ENCODE measurements at places on chromosomes 4 and X.

DNA sequence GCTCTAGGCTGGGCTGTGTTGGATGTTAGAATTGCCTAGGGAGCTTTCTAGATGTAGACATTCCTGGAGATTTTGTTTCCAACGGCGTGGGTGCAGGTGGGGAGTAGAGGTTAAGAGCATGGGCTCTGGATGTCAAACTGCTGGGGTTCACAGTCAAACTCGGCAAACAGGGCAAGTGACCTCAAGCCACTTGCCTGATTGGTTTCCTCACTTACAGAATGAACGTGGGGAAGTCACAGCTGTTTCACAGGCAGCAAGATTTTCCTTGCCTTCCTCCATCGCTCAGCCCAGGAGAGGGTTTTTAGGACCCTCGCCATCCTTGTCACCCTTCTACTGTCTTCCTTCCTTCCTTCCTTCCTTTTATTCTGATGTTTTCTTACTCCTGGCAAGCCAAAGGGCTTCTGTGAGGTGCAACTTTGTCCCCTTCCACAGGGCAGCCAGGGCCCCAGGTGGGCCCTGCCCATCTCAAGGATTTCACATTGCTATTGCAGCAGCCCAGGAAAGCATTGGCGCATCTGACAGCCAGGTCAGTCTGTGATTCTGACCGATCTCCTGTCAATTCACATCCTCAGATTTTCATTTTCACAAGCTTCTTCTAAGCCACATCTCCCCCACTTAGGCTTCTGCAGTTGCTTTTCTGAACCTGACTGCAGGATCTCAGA, 7.0 kb downstream of the RTL5 start:
- no peak for DNase-seq

- no peak for DNase-seq
Observed at GRCh38 chr4:165761963-165762362, 111.1 kb upstream of the TLL1 start.

DNA sequence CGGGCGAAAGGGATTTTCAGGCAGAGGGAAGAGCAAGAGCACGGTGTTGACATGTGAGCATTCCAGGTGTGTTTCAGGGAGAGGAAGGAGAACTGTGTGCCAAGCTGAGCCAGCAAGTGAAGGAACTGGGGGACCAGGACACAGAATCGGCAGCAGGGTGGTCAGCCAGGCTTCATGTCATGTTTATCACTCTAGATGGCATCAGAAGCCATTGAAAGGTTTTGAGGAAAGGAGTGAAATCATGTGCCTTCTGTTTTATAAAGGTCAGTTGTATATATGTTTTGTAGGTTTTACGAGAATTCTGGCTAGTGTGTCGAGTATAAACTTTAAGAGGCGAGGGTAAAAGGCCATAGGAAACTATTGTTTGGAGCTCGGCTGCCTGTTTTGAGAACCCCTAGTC, 682.3 kb downstream of the TRIML1 start:
- no peak for DNase-seq

DNA sequence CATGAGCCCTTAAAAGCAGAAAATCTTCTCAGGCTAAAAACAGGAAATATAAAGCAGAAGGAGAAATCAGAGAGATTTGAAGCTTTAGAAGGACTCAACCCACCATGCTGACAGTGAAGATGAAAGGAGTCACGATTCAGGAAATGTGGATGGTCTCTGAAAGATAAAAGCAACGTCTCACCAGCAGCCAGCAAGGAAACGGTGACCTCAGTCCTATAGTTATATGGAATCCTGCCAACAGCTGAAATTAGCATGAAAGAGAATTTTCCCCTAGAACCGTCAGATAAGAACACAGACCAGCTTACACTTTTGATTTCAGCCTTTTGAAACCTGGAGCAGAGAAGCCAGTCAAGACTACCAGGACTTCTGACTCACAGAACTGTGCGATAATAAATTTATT, 715.7 kb upstream of the HTR2C start:
- no peak for DNase-seq

DNA sequence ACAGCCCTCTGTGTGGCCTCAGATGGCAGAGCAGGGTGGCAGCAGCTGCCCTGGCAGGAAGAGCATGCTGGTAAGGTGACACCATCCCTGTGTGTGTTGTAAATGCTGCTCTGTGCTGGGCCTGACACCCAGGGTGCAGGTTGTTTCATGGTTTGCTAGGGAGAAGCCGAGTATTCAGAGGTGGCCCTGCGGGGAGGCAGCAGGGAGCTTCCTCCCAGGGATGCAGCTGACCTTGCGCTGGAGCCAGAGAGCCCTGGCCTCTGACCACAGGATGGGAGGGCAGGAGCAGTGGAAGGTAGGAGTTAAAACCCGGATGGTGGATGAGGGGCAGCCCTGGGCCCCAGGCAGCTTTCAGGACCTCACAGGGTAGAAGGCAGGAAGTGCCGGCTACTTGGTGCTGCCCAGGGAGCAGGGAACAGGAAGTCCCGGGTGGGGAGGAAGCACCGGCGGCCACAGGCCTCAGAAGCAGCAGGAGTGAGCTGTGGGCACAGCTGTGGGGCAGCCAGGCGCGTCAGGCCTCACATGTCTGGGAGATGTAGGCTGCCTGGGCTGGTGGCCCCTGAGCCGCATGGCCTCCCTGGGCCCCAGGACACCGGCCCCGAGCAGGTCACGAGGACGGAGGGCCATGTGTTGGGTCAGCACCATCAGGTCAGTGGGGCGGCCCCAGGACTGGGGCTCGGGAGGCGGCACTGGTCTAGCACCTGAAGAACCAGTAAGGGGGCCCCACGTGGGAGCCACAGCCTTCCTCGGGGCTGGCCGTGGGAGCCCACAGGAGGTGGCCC, 19.1 kb downstream of the SH3BP2 start:
- no peak for DNase-seq

DNA sequence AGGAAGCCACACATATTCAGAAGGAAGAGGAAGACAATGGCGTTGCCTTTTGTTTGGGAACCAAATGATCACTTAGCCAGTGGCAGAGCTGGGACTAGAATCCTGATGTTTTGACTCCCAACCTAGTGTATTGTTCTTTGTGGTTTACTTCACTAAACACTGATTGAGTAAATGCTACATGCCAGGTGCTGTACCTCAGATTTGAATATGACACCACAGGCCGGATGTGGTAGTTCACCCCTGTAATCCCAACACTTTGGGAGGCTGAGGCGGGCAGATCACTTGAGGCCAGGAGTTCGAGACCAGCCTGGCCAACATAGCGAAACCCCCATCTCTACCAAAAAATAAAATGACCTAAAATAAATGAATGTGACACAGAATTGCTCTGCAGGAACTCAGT, 8.4 kb downstream of the NDUFA1 start:
- no peak for DNase-seq

DNA sequence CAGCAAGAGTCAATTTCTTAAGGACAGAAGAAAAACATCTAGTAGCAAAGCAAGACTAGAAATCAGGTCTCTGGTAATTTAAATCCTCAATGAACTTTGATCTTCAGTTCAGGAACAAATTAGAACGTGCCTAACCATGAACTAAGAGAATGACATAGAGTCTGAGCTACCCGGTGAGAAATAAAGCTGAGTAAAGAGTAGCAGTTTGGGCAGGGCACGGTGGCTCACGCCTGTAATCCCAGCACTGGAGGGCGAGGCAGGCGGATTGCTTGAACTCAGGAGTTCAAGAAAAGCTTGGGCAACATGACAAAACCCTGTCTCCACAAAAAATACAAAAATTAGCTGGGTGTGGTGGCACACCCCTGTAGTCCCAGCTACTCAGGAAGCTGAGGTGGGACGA, 37.7 kb downstream of the ACE2 start:
- DNase-seq: no peak

GRCh38 chr4:1776521-1777161, 16.5 kb upstream of the FGFR3 start:
- DNase-seq: no peak

DNA sequence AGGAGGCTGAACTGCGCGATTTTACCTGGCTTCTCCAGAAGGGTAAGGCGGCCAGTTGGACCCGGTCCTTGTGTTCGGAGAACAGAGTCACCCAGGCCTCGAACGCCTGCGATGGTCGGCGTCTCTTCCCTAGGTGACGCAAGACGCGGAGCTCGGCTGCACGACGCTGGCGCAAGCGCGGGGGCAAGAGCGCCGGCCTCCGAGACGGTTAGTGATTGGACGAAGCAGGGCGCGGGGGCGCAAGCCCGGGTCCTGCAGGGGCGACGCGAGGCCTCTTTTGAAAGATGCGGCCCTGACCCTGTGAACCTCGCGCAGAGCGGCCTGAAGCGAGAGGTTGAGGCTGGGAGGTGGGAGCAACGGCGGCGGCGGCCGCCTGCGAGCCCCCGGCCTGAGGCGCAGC, 428 bp downstream of the ADAD1 start:
- no peak for DNase-seq

DNA sequence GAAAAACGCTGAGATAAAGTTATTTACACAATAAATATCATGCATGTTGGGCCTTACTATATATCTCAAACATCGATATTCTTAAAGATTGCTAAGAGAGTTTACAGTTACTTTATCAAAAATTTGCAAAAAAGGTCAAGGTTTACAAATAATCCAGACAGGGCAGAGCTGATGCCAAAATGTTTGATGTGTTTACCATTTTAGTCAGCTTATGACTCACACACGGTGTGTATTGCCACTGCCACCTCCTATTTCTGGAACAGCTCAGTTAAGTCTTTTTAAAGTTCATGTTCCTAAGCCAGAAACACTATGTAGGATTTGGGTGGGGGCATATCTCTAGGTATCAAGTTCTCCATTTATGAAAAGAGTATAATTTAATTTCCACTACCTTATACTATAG, 580.6 kb downstream of the INPP4B start:
- no peak for DNase-seq

DNA sequence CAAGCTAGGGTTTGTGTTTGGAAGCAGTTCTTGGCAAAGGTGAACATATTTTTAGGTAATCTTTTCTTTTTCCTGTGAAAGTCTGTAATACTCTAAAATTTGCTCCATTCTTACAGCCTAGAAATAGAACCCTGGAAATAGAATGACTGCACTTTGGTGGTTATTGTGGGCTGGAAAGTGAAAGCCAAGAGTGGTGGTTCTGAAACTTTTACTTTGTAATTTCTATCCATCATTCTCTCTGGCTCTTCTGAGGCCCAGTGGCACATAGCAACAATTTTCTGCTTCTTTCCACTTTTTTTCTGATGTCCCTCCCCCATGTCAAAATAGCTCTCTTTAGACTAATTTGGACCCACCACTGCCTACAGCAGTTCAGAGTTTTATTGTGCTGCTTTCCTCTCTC, 300.4 kb upstream of the RPS6KA3 start:
- DNase-seq: no peak

DNA sequence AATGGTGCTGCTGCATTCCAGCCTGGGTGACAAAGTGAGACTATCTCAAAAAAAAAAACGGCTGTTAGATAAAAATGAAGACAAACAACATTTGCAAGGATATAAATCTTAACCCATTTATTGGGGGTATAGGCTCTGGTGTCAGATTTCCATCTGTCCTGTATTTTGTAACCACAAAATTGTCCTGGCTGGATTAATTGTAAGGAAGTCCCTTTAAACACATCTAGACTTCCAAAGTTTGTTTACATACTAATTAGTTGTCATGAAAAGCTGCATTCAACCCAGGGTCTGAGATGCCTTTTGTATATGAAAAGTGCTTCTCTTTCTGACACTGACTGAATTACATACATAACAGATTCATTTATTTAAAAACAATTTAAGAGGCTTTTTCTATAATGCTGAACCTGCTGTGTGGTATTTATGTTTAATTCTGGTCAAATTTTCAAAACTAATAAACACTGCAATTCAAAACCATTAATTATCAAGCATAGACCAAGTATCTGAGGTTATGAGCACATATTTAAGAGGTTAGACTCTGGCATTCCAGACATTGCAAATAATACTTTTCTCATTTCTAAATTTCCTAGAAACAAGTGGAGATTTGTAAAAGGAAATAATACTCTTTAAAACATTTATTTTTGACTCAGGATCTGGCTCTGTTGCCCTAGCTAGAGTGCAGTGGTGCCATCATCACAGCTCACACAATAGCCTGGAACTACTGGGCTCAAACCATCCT, 17.5 kb upstream of the UGDH start:
- peak; percentile 34 for DNase-seq

- DNase-seq: no peak
Observed at GRCh38 chrX:100647095-100647494, 3.1 kb downstream of the SRPX2 start.

DNA sequence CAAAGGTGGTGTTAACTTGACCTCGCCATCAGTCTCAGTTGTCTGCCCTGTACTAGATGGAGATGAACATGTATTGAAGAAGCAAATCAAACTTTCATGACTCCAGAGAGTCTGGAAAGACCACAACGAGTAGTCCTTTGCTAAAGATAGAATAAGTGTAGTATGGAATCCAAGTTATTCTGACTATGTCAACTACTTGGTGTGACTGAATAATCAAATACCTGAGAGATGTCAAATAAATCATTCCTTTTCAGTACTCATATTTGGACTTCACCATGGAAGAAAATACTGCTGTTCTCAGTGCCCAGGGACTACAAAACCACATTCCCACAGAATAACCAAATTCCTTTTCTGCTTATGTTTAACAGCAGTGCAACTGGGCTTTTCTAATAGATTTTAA, 161.2 kb upstream of the SPRY1 start:
- DNase-seq: no peak

DNA sequence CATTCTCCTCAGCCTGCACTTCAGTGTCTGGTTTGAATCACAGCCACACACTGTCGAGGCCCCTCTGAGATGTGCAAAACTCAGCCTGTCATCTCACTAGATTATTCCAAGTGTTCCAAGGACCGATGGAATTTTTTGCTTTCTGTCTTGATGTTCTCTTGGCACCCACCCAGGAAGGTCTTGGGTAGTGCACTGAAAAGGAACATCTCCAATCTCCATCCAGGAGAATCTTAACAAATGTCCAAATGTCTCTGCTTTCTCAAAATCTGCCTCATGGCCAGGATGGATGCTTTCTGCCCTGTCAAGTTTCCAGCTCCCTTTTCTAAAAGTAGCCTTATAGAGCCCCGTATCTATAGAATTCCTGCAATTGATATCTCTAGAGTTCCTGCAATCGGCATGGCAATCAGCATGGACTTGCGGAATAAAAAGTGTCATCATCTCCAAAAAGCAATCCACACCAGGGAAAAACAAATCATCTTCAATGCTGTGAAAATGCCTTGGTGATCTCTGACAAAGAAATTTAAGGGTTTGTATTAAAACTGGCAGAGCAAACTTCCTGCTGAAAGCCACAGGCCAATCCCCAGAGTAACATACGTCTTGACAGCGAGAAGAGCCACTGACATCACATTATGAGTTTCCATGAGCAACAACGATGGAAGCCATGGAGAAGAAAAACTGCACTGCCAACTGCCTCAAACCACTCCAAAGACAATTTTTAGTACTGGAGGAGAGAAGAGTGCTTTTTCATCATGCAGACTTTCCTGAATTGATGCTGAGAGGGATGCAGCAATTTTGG, 215.3 kb upstream of the FAM9B start:
- DNase-seq: no peak

- no peak for DNase-seq
Observed at GRCh38 chr4:56619160-56619559, 61.9 kb downstream of the HOPX start.

DNA sequence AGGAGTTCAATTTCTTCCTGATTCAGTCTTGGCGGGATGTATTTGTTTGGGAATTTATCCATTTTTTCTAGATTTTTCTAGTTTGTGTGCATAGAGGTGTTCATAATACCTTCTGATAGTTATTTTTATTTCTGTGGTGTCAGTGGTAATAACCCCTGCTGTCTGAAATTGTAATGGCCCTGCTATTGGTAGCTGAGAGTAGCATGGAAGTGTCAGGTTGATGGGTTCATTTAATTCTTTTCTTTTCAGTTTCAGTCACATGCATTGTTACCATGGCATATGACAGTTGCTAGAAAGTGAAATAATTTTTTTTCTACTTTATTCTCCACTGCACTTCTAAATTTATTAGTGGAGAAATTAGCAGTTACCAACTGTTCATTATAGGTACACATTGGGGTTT, 20.7 kb downstream of the AR start:
- no peak for DNase-seq

Data from NCI-H1048 (cell line).